NCI-H1092 treated with DMSO at 0.1 percent for 48 hours (cell line): ENCODE measurements at places on chromosomes 5 and 9.

DNA sequence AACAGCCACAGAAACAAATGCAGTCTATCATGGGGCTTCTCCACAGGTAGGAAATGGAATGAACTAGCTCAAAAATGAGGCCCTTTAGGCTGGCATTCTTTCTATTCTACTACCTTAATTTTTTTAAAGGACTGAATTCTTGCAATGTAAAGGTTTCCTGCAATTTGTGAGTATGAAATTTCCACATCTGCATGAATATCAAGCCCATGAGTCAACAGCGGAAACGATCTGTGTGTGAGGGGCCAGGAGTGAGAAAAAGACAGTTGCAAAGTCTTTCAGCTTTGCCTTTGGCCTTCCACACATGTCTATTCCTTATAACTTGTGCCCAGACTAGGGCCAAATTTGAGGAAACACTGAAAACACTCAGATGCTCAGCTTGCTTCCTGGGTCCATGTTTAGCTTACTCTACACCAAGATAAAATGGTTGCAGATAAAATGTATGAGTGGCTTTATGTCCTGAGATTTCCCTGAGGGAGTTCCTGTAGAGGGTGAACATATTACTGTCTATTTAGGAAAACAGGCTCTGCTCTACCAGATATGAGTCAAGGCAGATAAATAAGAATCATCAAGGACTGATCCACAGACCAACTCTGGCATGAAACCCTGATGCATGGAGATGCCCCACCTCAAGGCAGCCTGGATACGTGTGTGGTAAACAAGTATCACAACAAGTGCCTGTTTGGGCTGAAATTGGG is 46.5 kb downstream of the RETREG1 start:
- no peak for DNase-seq

GRCh38 chr9:113600871-113601614 is 137.5 kb downstream of the RGS3 start:
- no peak for DNase-seq

- DNase-seq, result no peak
These were observed 343.7 kb downstream of the EBF1 start for GRCh38 chr5:158755986-158756385.

GRCh38 chr9:83936523-83936922 is 15.3 kb upstream of the KIF27 start:
- no peak for DNase-seq

- DNase-seq, result no peak
These were observed 15.8 kb downstream of the DAB2IP start for GRCh38 chr9:121667214-121667613.

DNA sequence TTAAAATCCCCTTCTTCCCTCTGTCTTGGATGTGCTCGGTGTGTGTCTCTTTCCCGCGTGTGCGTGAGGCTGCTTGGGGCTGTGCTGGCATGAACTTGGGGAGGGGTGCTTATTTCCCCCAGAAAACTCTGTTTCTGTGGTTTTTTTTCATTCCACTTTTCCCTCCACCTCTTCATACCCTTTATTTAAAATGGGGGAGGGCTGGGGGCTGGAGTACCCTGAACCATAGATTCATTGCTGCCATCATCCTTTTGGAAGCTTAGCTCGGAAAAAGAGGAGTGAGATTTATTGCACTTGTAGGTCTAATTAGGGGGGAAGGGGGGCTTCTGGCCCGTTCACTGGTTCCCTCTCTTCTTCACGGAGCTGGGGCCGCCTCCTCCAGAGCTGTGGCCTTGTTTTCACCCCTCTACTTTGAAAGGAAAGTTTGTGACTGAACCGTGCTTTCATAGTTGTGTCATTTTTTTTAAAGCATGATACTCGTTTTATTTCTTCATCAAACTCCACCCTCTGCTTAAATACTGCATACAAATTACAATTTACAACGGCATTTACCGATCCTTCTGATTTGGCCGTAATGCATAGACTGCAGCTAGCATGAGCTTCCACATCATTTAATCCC is 2.9 kb downstream of the NR2F1 start:
- DNase-seq, result peak; percentile 23

DNA sequence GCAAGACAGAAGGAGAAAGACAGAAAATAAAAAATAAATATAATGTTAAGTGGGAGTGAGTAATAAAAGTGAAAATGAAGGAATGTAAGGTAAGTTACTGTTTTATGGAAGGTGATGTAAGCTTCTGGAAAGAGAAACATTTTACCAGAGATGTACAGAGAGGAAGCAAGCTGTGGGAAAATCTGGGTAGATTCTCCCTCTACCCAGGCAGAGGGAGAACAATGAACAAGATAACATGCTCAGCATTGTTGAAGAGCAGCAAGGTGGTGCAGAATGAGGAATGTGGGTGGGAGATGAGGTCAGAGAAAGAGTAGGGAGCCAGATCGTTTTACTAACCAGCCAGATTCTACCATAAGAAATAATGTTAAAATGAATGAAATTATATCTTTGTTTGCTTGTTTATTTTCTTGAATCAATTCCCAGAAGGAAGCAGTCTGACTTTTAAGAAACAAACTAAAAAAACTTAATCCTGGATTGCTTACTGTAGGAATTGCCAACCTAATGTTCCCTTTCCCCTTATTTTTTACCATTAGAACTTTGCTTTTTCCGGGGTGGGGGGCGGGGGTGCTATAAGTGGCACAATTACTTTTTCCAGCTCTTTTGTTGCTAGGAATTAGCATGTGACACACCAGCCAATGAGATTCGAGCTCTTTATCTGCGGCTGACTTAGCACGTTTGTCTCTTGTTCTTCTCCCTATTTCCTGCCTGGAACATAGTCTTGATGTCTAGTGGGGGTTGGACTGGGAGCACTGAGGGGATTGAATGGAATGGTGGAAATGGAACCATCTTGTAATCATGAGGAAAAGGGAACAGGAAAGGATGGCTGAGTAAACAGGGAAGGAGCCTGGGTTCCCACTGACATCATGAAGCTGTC is 356.7 kb downstream of the TMEM167A start:
- DNase-seq, result no peak

DNA sequence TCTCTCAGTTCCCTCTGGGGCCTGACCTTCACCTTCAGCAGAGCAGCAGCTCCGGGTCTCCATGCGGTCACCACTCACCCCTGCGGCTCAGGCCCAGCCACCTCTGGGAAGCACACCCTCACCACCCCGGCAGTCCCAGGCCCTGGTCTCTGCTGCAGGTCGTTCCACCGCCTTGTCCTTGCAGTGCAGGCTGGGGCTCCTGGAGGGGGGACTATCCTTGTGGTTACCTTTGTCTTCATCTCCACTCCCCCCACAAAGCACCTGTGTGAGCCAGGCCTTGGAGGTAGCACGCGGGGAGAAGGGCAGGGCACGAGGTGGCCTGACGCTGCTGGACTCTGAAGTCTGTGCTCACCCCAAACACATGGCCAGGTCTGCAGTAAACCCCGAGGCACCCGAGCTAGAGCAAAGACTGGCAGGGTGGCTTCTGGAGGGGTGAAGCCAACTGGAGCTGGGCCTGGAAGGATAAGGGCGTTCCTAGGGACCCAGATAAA is 33.2 kb upstream of the RXRA start:
- no peak for DNase-seq

DNA sequence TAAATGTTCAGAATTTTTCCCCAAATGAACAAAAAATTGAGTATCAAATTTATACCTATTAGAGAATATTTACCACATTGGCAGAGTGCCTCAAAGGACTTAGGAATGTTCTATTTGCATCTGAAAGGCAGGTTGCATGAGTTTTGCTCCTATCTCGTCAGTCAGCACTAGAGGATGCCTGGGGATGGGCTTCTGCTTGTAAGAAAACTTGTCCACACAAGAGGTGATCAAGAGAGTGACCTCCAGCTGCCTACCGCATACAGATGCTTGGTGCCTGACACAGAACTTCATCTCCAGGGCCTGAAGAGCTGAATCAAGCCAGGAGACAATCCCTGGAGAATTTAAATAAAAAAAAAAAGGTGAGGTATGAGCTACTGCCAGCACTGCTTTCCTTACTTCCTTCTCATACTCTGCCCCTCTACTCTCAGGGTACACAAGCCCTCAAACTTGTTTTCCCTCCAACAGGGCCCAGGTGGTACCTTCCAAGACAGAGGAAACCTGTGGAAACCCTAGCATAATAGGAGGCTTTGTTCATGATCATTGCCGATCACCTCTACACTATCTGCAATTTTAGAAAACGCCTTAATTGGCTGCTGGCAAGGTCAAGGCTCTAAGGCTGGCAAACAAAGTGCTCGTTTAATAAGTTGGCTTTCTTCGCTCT is 166.6 kb downstream of the ELAVL2 start:
- DNase-seq, result no peak

DNA sequence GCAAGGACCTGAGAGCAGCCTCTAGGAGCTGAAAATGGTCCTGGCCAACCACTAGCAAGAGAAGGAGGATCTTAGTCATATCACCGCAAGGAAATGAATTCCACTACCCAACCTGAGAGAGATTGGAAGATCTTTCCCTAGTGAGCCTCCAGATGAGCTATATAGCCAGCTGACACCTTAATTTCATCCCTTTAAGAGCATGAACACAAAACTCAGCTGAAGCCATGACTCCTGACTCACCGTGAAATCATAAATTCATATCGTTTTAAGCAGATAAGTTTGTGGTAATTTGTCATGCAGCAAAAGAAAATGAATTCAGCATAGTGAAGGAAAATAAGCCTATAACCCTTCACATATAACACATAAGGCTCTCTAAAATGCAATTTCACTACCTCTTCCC is 23.5 kb downstream of the MAPKAP1 start:
- no peak for DNase-seq
